ENCODE measurements at places on chromosomes 5 and 9.
A peak's percentile ranks its signal among the peaks of the same experiment; 100 is the strongest.

- DNase-seq: no peak
Measured at GRCh38 chr9:69633716-69634115, 38.5 kb downstream of the APBA1 start.

- DNase-seq: no peak
Measured at GRCh38 chr5:13606051-13606450, 338.4 kb downstream of the DNAH5 start.

DNA sequence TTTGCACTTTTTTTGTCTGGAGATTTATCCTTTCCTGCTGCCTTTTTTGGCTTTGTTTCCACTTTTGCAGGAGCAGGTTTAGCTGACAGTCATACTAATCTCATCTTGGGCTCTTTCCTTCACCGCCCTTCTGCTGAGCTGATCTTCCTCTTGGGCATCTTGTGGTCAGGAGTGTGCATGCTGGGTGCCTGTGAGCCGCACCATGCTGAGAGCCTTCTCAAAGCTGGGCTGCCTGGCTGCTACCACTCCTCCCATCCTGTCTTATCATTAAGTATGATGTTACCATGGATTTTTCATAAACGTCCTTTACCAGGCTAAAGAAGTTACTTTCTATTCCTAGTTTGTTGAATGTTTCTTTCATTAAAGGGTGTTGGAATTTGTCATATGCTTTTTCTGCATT, 49.5 kb upstream of the MCCC2 start:
- no peak for DNase-seq

DNA sequence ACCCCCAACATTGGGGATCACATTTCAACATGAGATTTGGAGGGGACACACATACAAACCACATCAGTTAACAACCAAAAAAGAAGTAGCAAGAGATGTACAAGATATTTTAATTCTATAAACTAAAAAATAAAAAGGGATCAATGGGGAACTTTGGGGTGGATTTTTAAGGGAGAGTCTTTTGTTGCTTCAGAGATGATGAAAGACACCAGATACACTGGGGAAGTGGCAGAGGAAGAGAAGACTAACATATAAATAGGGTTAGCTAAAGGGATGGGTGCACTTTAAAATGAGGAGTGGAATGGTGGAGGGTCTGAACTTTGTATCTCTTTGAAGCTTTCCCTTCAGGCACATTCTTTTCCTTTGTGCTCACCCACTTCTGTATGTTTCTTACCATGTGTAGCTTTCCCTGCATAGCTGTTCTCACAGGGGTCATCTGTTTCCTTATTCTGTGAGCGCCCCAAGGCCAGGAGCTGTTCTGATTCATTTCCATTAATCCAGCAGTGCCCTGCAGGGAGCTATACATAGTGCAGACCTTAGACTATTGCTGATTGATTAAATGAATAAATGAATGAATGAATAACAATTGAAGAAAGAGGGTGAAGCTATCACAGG, 531.6 kb upstream of the KLF4 start:
- DNase-seq: no peak

- no peak for DNase-seq
Measured at GRCh38 chr9:13603921-13604320, 324.4 kb upstream of the MPDZ start.

- DNase-seq: no peak
Measured at GRCh38 chr9:130672933-130673615, 8.7 kb downstream of the PRDM12 start.

- no peak for DNase-seq
Measured at GRCh38 chr9:20379804-20380225, 242.5 kb downstream of the MLLT3 start.

DNA sequence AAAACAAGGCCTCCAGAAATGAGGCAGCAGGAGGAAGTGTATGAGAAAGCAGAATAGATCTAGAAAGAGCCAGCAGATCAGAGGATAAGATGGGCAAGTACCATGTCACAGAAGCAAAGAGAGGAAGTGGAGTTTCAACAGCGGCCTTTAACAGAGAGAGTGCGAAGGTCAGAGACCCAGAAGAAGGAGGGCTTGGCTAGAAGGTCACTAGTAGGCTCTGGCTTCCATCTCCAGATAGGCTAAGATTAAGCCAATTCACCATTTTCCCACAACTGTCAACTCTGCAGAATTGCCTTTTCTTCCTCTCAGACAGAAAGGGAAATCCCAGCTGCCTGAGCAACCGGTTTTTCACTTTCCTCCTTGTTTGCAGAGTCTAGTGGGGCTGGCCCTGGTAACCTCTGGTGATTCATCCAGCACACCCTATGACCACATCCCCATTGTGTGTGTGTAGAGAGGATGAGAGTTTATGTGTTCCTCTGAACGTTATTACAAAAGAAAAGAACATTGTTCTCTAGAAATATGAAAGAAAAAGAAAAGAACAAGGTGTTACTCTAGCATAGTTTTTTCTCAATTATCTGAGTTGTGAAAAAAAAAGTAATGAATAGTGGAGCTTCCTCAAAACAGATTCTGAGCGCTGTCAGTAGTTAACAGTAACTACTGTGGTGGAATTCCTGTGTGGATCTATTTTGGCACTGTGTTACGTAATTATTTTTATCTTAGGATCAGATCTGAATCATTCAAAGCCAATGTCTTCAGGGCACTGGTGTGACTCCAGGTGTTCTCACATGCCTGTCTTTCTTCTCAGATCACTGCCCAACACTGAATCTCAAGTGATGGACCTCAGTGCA, 220.4 kb downstream of the ARRDC3 start:
- DNase-seq: no peak

- peak; percentile 90 for DNase-seq
Measured at GRCh38 chr5:138636398-138636944, 61.3 kb upstream of the HSPA9 start.

DNA sequence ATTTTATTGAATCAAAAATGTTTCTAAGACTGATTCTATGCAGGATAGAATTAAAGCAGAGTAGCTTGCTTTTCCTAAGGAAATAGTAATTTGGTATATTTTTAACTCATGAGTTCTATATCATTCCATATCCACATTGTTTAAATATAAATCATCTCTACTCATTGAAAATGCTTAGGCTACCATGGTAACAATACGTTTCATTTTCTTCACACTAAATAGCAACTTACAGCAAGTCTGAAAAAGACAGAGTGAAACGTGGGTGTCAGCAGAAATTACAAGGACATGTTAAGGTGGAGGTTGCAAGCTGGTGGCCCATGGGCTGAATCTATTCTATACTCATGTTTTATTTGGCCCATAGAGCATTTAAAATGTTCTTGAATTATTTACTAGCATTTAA, 487.9 kb downstream of the ARHGEF28 start:
- no peak for DNase-seq

DNA sequence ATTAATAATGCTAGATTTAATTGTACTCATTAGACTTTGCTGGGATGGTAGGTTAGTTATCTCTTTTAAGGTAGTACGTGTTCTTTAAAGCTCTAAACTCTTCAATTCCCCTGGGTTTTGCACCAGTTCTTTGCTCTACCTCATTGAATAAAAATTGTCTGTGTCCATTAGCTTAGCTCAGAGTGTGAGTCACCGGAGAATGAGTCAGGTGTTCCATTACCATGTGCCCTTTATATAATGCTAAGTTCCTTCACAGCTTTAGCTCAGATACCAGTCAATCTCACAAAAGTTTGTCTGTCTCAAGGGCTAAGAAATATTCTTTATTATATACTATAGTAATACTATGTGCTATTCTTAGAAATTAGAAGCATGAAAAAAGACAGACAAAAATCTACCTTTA, 339.4 kb downstream of the PRELID2 start:
- DNase-seq: no peak

GRCh38 chr5:144487207-144487606, 316.5 kb downstream of the KCTD16 start:
- no peak for DNase-seq

DNA sequence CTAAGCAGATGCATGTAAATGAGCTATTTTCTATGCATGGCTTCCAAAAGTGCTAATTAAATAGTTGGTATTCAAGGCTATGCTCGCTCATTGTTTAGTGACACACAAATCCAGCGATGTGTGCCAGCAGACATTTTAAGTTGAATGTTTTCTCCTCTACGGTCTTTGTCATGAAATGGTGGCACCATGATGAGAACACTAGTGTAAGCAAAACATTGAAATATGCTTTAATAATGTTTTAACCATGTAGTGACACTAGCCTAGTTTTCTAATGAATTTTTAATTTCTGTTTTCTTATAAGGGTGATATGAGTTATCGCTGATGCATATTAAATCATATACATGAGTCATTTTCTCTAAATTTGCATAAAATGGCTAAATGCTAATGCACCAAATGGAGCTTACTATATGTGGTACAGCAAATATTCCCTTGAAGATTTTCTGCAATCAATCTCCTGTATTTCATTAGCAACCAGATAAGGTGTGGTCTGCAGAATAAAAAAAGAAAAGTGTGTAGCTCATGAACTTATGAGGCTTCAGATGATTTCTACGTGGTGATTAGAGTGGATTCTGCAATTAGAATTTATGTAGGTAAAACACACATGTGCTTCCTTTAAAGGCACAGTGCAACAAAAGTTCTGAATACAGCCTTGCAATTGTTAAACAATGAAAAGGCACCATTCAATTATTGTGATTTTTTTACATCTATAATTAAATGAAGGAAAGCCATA, 226.6 kb downstream of the MEF2C start:
- no peak for DNase-seq

GRCh38 chr9:77162366-77162765, 15.0 kb upstream of the VPS13A start:
- DNase-seq: no peak

- DNase-seq: no peak
Measured at GRCh38 chr9:135732569-135733257, 30.7 kb downstream of the KCNT1 start.

GRCh38 chr9:72703574-72703973, 182.2 kb downstream of the TMC1 start:
- DNase-seq: no peak

DNA sequence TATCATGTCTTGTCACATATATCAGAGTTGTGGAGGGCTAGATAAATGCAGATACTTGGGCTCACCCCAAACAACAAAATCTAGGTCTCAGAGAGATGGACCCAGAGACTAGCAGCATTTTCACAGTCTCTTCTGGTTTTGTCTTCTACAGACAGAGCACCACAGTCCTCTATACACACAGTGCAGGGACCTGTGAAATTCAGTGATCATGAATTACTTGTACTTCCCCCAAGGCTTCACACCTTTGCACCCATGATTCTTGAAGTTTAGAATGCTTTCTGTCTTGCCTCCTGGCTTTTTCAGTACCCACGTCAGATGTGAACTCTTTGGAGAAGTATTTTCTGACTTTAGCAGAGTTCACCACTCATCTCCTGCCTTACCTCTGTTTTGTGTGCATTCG, 371.5 kb upstream of the PRR16 start:
- no peak for DNase-seq

DNA sequence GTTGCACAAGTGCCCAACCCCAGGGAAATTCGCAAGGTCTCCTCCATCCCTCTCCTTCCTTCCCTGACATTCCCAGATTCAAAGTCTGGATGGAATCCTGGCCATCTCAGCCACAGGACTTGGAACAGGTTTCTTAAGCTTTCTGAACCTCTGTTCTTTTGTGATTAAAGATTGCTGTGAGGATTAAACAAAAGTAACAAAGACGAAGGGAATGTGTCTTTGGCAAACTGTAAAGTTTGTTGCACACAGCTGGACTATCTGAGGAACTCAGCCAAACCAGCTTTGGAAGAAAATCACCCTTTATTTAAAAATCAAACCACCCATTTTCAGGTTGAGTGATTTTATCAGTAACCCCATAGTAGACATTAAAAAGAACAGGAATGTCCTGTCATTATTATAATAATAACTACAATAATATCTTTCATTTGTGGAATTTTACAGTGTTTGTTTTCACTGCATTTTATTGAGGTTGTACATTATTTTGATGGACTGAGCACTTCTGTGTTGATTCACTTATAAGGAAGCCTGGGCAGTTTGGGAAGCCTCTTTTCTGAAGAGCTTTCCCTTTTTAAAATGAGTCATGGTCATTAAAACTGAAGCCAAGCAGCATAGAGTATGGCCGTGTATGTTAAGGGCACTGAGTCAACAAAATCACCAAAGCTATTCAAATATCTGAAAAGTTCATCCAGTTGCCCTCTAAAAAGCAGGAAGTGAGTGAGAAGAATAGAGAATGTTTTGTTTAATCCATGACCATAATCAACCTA, 310.2 kb downstream of the AGTPBP1 start:
- DNase-seq: no peak

DNA sequence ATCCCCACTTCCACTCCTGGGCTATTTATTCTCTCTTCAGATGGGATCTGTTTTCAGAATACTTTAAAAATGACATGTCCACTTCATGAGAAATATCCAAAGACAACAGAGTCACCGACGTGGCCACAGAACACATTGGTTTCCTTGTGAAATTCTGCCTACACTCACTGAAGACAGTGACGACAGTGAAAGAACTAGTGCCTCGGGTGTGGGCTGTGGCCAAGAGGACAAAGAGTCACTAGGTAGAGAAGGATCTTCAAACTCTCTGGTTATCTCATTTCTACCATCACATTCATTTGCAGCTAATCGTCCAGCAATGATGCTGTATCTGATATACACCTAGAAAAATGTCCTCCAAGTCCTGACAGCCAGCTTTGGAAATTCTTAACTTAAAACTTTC, 59.1 kb downstream of the HABP4 start:
- no peak for DNase-seq

DNA sequence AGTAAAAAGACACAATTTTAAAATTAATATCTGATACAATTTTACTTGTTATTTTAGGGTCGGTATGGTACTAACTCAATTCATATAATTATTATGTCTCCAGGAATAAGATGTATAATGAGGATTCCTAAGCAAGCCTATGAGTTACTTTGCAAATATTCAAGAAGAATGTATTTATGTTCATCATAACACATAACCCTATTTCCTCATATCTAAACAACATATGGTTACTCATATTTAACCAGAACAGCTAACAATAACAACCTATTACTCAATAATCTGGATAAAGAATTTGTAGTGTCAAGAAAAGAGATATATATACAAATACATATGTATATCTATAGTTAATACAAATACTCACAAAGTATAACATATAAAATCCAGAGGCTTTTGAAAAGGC, 285.9 kb downstream of the ARL15 start:
- no peak for DNase-seq

GRCh38 chr9:69603656-69604055, 68.5 kb downstream of the APBA1 start:
- no peak for DNase-seq

DNA sequence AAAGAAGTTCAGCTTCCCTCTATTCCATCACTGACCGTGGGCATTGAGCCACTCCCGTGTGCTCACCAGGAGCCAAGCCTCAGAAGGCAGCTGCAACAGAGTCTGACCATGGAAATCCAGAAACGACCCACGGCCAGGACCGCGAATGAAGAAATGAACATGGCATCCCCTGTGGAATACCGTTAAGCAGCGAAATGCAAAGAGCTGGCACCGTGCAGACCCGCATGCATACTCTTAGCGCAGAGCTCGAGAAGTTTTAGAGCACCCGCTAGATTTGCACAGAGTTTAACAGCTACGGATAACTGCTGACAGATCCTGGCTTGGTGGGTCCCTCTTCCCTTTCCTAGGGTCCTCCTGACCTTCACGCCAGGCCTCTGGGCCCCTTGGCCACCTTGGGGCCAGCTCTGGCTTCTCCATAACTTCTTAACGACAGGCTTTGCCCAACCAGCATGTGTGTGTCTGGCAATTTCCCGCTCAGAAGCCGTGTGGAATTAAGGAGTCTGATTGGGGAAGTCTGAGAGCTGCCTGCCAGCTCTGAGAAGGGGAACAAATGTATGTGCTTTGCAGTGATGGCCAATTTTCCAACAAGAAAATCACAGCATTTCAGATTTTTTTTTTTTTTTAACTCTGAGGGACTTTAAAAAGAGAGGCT, 75.3 kb upstream of the COL5A1 start:
- DNase-seq: no peak

GRCh38 chr9:68552700-68553476, 12.2 kb upstream of the TMEM252 start:
- DNase-seq: no peak
